ENCODE measurements at places on chromosomes 7 and 10. TPM values are rescaled to one million over a fixed set of nuclear protein-coding genes. Genes with fewer than 3 reads are reported as not detected.

- peak; percentile 48 for DNase-seq
These were observed 74.3 kb upstream of the PCGF5 start for GRCh38 chr10:91146146-91146545.

DNA sequence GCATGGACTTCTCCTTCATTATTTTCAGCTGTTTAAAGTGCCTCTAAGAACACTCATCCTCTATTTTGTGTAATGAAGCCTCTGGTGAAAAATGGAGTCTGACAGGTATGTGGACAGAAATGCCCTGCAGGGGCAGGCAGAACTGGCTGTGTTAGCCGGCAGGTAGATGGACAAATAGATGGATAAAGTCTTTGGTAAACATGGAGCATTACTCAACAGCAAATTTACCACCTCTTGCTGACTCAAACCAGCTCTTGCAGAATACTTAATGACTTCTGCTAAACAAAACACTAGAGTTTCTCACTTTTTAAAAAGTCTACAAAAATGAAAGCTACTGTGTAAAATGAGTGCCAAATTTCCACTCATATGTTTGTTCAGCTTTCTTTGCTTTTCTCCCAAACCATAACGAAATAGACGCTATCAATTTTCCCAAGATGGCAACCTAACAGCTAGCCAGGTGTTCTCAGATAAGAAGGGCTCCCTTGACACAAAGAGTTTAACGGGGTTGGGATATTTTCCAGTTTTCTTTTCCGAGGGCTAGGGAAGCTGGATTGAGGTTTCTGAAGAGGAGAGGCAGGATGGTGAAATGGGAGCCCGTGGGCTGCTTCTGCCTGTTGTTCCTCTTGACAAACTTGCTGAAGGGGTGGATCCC, 71.9 kb upstream of the HABP2 start:
- DNase-seq: no peak

DNA sequence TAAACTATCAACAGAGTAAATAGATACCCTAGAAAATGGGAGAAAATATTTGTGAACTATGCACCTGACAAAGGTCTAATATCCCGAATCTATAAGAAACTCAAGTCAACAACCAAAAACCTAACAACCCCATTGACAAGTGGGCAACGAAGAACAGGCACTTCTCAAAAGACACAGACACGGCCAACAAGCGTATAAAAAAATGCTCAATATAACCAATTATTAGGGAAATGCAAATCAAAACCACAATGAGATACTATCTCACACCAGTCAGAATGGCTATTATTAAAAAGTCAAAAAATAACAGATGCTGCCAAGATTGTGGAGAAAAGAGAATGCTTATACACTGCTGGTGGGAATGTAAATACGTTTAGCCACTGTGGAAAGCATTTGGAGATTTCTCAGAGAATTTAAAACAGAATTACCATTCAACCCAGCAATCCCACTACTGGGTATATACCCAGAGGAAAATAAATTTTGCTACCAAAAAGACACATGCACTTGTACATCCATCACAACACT, 63.2 kb upstream of the CAV2 start:
- DNase-seq: no peak

The DAGLB gene
- 23.6 TPM for total RNA-seq

The NFE2L3 gene
- total RNA-seq: 2.6 TPM

Measured in LHCN-M2 (cell line).